ENCODE measurements at places on chromosomes 3 and 15.
A peak's percentile ranks its signal among the peaks of the same experiment; 100 is the strongest.

DNA sequence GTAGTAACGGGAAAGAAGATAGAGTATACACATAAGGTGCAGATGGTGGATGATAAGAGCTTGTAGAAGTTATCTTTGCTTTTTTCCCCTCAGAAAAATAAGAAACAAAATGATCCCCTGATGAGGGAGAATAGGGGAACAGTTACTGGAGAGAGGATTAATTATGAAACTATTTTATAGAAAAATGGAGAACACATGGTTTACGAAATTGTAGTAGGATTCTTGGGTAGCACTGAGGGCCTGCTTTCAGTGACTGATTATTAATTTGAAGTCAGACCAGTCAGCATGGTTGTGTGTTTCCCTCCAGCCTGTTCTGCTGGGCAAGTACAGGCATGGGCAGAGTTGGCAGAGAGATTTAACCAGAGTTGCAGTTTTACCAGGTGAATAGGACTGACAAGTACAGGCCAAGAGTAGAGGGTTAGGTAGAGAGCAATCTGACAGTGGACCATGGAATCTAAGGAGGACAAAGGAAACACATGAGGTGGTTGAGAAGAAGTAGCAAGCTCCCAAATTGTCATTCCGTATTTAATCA is 5.9 kb downstream of the SLC49A4 start:
- no peak for DNase-seq

GRCh38 chr3:9474482-9474881 is 77.1 kb downstream of the SETD5 start:
- no peak for DNase-seq

DNA sequence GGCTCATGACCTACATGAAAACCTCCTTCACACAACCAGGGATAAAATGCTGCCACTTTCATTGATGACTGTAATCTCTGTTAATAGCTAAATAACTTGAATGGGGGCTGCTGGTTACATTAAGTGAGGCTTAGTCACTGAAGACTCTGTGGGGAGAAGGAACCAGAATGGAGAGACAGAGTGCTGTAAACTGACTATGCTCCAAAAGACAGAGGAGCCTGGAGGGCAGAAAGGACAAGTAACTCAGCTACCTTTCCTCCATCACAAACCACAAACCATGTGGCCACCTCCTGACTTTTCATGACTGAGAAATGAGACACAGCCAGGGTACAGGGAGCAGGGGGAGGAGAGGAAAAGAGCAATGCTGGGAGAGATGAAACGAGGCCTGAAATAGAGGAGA is 97.1 kb upstream of the TRIM42 start:
- DNase-seq: no peak

- DNase-seq: no peak
Observed at GRCh38 chr3:12586403-12586802, 29.5 kb downstream of the MKRN2 start.

GRCh38 chr15:64037966-64038365 is 8.3 kb downstream of the DAPK2 start:
- no peak for DNase-seq

DNA sequence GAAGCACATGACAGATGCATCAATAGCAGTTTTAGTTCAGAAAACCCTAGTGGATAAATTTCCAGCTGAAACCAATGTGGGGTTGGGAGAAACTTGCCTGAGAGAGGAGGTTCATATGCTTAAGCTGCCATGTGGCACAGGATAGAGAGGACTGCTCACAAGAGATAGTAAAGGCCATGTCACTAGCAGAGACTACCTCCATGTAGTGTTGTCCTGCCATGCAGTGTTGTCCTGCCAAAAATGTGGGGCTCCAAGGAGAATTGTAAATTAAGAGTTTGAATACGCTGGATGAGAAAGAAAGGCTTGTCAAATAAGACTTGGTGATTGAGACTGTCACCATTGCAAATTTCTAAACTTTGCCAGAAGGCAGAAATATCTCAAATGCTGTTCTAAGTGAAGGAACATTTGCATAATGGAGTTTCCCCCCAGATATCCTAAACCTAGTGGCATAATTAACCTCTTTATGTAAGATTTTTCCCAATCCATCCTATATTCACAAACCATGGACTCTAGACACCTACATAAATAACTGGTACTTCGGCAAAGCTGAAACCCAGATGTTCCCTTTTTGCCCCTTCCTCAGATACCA is 938.3 kb upstream of the ALCAM start:
- no peak for DNase-seq

- no peak for DNase-seq
Observed at GRCh38 chr3:37979541-37980461, 10.8 kb upstream of the VILL start.

GRCh38 chr15:80594091-80594889 is 100.8 kb upstream of the ABHD17C start:
- DNase-seq: no peak

GRCh38 chr3:13281507-13282357 is 138.4 kb downstream of the NUP210 start:
- no peak for DNase-seq

DNA sequence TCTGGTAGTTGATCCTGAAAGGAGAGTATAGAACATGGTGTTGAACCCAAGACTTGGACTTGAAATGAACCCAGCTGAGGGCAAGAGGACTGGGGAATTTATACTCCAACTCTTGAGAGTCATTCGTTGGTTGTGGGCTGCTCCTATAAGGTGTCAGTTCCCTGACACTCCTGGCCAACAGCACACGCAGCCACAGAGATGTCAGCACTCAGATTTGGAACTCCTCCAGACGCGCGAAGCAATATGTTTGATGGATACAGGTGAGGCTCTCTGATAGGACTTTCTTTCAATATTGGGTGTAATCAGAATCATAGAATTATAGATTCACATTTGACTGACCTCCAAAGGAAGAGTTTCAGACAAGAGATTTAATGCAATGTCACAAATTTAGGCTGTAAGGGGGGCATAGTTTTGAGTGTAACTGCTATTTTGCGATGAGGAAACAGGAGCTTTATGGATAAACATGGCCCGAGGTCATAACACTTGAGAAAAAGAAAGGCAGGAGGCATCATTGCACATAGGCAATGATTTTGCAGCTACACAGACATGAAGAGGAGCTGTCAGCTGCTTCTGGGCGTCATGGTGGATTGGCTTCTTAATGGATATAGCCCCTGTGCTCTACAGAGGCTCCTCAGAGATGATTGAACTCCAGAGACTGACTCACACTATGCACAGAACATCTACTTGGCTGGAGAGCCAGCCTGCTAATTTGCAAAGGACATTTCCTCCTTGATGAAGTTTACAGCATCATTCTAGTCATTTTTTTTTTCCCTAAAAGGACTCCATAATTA is 569.2 kb upstream of the RGMA start:
- no peak for DNase-seq

DNA sequence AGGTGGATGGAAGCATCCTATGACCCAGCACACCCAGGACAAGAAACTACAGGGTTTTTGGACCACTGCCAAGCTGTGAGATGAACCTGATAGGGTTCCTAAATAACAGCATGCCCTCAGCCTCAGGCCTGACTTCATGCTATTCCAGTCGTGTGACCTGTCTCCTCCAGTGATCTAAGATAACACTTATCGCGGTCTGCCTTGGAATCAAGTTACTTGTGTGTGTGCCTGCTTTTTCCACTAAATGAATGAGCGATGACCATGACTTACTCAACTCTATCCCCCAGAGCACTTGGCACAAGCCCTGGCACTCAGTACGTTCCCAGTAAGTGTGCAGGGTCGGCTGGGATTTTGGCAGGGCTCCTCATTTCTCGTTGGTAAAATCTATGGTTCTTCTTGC is 172.7 kb upstream of the TP63 start:
- DNase-seq: no peak

GRCh38 chr3:76369170-76369569 is 583.8 kb upstream of the ZNF717 start:
- DNase-seq: no peak

GRCh38 chr15:68617001-68617400 is 38.2 kb downstream of the CORO2B start:
- no peak for DNase-seq

- DNase-seq: no peak
Observed at GRCh38 chr3:62939707-62940106, 64.5 kb upstream of the CADPS start.

DNA sequence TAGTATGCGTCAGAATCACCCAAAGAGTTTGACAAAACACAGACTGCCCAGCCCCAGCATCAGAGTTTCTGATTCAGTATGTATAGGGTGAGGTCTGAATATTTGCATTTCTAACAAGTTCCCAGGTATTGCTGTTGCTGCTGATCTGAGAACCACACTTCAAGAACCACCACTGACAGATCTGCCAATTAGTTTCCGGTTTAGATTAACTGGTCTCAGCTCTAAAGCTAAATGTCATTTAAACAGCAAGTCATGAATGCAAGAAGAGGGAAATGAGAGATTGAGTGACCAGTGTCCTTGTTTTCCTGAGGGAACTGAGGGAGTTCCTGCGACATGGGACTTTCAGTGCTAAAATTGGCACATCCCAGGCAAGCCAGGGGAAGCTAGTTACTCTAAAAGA is 305.0 kb downstream of the ZNF385D start:
- peak; percentile 91 for DNase-seq

GRCh38 chr15:74964794-74965193 is 8.2 kb upstream of the RPP25 start:
- peak; percentile 30 for DNase-seq
